ENCODE measurements at places on chromosomes 3 and 15. TPM values are rescaled to one million over a fixed set of nuclear protein-coding genes. Genes with fewer than 3 reads are reported as not detected.

- no peaks in the 10 kb centered on the region for H3K27me3 ChIP-seq
- H3K36me3 ChIP-seq = peaks cover 100% of the 10 kb centered on the region
- peaks cover 2% of the 10 kb centered on the region for H3K4me1 ChIP-seq
- H3K4me3 ChIP-seq = no peak overlapping the region
- DNase-seq = no peak
- H3K27ac ChIP-seq = no peak overlapping the region
Measured at GRCh38 chr3:9439331-9439730, 41.9 kb downstream of the SETD5 start.

- no peak for DNase-seq
- no peak overlapping the region for H3K4me3 ChIP-seq
- H3K27ac ChIP-seq = no peak overlapping the region
- no peaks in the 10 kb centered on the region for H3K36me3 ChIP-seq
- no peaks in the 10 kb centered on the region for H3K27me3 ChIP-seq
Measured at GRCh38 chr15:67696087-67696486, 129.2 kb upstream of the SKOR1 start.

- H3K4me1 ChIP-seq = no peaks in the 10 kb centered on the region
- no peak for DNase-seq
- H3K27ac ChIP-seq = no peak overlapping the region
- no peak overlapping the region for H3K4me3 ChIP-seq
Measured at GRCh38 chr3:129940086-129940485, 34.4 kb upstream of the TRH start.

DNA sequence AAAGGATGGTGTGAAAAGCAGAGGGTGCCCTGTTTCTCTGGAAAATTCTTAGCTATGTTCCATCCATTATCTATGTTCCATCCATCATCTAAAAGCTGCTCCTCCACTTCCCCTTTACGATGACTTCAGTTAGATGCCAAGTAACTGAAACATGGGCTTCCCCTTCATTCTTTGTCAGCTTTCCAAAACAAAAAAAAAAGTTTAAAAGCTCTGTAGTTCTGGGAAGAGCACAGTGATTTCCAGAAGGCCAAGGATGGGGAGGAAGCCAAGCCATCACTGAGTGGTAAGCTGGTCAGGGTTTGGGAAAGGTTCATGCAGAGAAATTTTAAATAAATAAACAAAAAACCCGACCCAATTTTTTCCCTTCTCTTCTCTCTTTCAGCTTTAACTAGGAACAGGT lies 111.5 kb downstream of the CFAP44 start:
- no peaks in the 10 kb centered on the region for H3K4me1 ChIP-seq
- H3K27ac ChIP-seq = no peak overlapping the region
- DNase-seq = no peak
- H3K36me3 ChIP-seq = no peaks in the 10 kb centered on the region
- H3K27me3 ChIP-seq = no peaks in the 10 kb centered on the region
- no peak overlapping the region for H3K4me3 ChIP-seq

- H3K27me3 ChIP-seq = no peaks in the 10 kb centered on the region
- no peaks in the 10 kb centered on the region for H3K4me1 ChIP-seq
- DNase-seq = peak; percentile 17
Measured at GRCh38 chr3:112303764-112304325, 9.8 kb upstream of the SLC9C1 start.

DNA sequence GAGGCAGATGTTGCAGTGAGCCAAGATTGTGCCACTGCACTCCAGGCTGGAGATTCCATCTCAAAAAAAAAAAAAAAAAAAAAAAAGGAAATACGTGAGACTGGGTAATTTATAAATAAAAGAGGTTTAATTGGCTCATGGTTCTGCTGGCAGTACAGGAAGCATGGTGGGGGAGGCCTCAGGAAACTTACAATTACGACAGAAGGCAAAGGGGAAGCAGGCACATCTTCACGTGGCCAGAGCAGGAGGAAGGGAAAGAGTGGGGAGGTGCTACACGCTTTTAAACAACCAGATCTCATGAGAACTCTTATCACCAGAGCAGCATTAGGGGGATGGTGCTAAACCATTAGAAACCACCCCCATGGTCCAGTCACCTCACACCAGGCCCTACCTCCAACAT lies 138.2 kb upstream of the IL12A start:
- H3K36me3 ChIP-seq = no peaks in the 10 kb centered on the region
- no peaks in the 10 kb centered on the region for H3K27me3 ChIP-seq
- no peak overlapping the region for H3K4me3 ChIP-seq
- no peak for DNase-seq

DNA sequence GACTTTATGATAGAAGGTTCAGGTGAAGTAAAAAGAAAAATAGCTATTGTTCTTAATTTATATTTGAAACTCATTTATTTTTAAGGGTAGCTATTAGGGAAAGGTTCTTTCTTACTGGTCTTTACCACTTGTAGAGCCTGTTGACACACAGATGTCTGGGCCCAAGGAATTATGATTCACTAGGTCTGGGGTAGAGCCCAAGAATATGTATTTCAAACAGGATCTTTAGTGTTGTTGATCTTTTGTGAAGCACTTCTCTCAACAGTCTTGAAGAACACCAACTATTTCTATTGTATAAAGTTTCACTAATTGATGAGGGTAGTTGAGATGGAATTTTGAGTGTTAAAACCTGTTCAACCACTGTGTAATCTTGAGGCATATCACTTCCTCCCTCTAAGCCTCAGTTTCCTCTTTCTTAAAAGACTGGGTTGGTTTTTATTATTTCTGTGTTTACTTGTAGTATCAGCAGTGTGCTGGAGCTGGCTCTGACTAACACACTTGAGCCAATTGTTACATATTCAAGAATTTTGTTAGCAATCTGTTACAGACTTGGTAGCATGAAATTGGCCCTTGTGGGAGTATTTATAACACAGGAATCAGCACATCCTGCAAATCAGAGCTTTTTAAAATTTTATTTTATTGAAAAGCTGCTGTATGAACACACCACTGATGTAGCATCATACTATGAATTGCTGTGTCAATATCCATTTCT lies 155.9 kb downstream of the RBMS3 start:
- no peak overlapping the region for H3K27ac ChIP-seq
- no peaks in the 10 kb centered on the region for H3K27me3 ChIP-seq
- H3K4me3 ChIP-seq = no peak overlapping the region
- peaks cover 6% of the 10 kb centered on the region for H3K4me1 ChIP-seq
- H3K36me3 ChIP-seq = no peaks in the 10 kb centered on the region

- no peak for DNase-seq
- no peaks in the 10 kb centered on the region for H3K27me3 ChIP-seq
- no peaks in the 10 kb centered on the region for H3K36me3 ChIP-seq
Measured at GRCh38 chr15:31016446-31016915, 25.1 kb upstream of the MTMR10 start.

Gene FBXO40
- total RNA-seq = not detected
